Stimulated activated CD4-positive, alpha-beta T cell treated with anti-CD3 and anti-CD28 coated beads, TNF-alpha, amount 100 ng/mL, for 24 hours (primary cell): ENCODE measurements at places on chromosomes 1 and 21.

GRCh38 chr21:34924771-34925419, 124.2 kb downstream of the RUNX1 start:
- DNase-seq = no peak

GRCh38 chr1:60911966-60912697, 170.2 kb upstream of the NFIA start:
- DNase-seq = no peak

- DNase-seq = no peak
Observed at GRCh38 chr1:219427989-219428388, 184.9 kb downstream of the ZC3H11B start.

DNA sequence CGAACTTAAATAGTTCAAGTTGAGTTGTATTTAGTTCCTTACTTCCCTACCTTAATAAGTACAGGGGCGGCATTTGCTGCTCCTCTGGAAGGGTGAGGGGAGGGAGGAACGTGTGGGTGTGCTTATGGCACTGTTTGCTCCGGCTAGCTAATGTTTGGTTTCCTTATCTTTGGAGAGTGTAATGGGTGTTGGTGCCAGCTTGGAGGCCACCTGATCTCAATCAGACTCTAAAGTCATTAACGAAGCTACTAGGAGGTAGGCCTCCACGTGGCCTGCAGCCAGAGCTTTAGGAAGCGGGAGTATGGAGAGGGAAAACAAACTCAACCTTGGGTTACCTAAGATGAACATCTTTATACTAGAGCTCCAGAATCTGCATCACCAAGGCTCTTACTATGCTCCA, 43.0 kb upstream of the RAP1A start:
- DNase-seq = no peak

DNA sequence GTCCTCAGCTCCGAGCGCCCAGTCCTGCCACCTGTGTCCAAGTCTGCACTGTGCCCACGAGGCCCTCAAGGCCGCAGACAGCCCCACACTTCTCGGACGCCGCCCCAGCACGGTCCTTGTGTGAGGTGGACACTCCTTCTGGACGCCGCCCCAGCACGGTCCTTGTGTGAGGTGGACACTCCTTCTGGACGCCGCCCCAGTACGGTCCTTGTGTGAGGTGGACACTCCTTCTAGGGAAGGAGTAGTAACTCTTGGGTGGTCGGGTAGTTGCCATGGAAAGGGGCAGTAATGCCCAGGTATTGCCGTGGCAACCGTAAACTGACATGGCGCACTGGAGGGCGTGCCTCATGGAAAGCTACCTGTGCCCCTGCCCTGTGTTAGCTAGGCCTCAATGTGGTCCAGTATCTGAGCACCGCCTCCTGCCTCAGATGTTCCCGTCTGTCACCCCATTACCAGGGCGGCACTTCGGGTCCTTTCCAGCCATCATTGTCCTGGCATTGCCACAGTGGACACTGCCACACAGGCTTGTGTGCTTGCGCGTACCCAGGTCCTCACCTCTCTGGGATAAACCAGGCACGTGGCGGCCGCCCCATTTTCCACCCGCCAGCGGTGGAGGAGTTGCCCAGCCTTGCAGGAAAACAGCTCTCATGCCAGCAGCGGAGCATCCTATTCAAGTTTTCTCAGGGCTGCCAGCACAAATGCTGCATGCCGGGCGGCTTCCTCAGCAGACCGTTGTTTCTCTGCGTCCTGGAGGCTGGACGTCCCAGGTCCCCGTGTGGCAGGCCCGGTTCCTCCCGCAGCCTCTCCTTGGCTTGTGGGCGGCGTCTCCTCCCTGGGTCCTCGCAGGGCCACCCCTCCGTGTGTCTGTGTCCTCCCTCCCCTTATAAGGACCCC, 40.8 kb upstream of the POFUT2 start:
- DNase-seq = no peak

GRCh38 chr1:16256478-16256877, 19.5 kb upstream of the CPLANE2 start:
- no peak for DNase-seq

DNA sequence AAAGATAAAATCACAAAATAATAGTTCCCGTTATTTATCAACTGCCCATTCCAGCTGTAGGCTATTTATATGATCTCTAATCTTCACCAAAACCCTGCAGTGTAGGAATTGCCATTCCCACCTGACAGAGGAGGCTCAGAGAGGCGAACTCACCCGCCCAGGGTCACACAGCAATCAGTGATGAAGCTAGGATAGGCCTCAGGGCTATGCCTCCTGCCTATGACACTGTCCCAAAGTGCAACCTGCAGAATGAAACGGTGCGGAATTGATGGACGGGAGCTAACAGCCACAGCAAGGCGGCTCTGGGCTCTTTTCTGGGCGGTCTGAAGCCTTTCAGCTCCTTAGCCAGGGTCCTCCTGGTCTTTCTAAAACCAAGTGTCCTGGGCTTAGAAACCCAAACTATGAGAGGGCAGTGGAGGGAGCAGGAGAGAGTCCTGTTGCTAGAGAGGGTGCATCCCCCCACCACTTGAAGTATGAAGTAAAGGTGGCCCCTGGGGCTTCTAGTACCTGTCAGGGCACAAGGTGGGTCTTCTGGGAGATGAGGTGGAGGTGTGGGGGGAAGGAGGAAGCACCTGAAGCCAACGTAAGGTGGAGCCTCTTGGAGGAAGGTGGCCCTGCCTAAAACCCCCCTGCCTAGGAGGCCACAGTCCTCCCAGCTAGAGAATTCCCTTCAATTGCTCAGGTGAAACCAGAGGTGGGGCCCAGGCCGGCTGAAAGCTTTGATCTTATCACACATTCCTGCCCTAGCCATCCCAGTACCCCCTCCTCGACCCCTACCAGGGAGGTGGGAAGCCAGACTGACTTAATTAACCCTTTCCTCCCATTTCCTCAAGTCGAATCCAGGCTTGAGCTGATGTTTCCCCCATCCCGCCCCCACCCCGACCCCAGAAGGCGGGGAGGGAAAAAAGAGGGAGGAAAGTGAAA, 14.8 kb downstream of the HSPG2 start:
- no peak for DNase-seq

DNA sequence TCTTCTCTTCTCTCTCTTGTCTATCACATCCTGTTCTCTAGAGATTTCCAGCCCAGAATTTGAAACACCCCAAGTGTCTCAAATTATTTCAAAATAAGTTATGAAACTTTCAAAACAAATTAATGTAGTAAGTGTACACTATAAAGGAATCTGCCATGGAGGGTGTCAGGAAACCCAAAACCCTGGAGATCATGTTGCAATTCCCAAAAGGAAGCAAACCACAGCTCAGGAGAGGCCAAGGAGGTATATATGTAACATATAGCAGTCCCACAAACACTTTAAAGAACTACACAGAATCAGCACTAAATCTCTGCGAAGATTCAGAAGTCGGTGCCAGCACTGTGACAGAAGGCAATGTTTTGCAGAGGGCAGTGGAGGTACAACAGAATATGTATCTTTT, 26.6 kb downstream of the PTPN14 start:
- DNase-seq = no peak

GRCh38 chr1:184036517-184036949, 995 bp downstream of the COLGALT2 start:
- DNase-seq = no peak

- DNase-seq = no peak
Observed at GRCh38 chr1:157288996-157289395, 150.8 kb upstream of the ETV3 start.

- peak; percentile 16 for DNase-seq
Observed at GRCh38 chr1:171251042-171251951, 3.0 kb downstream of the FMO1 start.

GRCh38 chr21:36542312-36543101, 62.6 kb upstream of the CLDN14 start:
- no peak for DNase-seq

- no peak for DNase-seq
Observed at GRCh38 chr1:116314305-116314919, 58.6 kb upstream of the ATP1A1 start.

DNA sequence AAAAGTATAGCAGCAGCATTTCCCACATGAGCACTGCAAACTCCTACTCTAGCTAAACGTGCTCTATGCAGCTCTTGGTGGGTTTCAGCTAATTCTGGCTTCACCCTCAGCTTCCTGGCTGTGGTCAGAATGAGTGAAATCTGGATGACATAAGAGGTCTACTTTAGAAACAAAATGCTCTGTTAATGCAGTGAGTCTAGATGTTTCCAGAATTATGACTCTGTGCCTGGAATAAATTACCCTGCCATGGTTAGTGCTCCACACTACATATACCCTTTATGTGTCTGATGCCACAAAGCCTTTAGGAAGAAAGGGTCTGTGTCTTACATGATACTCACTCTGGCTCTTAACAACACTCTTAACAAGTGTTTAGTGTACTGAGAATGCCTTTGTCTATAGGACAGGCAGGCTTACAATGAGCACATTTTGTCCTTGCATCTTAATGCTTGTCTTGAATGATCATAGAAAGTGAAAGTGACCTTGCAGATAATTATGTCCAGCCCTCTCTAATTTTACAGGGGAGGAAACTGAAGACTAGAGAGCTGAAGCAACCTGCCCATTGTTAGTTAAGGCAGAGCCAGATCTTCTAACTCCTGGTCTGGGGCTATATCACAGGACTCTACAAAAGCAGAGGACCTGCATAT, 9.2 kb downstream of the S100A10 start:
- DNase-seq = no peak

GRCh38 chr1:53023546-53023945, 38.5 kb upstream of the PODN start:
- DNase-seq = no peak

- DNase-seq = no peak
Observed at GRCh38 chr1:167158111-167158812, 62.4 kb upstream of the POU2F1 start.

DNA sequence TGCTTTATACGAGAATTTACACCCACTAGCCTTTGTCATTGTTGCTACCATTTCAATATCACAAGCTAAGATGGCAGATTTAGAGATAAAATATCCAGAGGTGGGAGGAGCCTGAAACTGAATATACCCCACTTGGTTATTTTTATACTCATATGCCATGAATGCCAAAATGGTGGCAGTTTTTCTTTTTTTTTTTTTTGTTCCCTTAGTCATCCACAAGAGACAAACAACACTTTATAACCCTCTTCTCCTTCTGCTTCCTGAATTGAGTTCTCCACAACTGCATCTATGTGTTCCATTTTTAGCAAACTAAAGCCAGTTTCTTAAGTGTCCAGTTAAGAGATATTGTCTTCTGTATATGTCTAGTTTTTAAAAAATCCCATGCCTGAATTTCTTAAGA, 558.4 kb downstream of the LMO4 start:
- DNase-seq = no peak
